ENCODE measurements at places on chromosomes 13 and 19.

- no peak overlapping the region for H3K4me3 ChIP-seq
- DNase-seq: no peak
- H3K27ac ChIP-seq: no peak overlapping the region
- H3K27me3 ChIP-seq: no peaks in the 10 kb centered on the region
- H3K36me3 ChIP-seq: no peaks in the 10 kb centered on the region
- H3K4me1 ChIP-seq: no peaks in the 10 kb centered on the region
Measured at GRCh38 chr13:38849315-38849714, 141.3 kb downstream of the STOML3 start.

DNA sequence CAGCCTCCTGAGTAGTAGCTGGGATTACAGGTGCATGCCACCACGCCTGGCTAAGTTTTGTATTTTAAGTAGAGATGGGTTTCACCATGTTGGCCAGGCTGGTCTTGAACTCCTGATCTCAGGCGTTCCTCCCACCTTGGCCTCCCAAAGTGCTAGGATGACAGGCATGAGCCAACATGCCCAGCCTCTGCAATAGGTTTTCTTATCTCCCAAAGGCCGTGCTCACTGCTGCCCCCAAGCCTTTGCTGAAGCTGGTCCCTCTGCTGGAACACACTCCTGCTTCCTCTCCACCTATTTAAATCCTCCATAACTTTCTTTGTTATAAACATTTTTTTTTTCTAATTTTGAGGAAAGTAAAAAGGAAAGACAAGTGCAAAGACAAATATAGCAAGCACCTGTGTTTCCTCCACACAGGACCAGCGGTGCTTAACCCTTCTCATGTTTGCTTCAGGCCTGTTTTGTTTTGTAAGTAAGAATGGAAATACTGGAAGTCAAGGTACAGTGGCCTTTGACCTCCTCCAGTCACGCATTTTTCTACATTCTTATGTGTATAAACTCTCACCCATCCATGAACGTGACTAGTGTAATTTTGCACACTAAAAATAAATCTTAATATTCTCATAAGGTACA lies 14.5 kb upstream of the TNFAIP8L1 start:
- H3K27me3 ChIP-seq: no peaks in the 10 kb centered on the region
- H3K4me1 ChIP-seq: no peaks in the 10 kb centered on the region
- H3K36me3 ChIP-seq: no peaks in the 10 kb centered on the region
- DNase-seq: no peak

DNA sequence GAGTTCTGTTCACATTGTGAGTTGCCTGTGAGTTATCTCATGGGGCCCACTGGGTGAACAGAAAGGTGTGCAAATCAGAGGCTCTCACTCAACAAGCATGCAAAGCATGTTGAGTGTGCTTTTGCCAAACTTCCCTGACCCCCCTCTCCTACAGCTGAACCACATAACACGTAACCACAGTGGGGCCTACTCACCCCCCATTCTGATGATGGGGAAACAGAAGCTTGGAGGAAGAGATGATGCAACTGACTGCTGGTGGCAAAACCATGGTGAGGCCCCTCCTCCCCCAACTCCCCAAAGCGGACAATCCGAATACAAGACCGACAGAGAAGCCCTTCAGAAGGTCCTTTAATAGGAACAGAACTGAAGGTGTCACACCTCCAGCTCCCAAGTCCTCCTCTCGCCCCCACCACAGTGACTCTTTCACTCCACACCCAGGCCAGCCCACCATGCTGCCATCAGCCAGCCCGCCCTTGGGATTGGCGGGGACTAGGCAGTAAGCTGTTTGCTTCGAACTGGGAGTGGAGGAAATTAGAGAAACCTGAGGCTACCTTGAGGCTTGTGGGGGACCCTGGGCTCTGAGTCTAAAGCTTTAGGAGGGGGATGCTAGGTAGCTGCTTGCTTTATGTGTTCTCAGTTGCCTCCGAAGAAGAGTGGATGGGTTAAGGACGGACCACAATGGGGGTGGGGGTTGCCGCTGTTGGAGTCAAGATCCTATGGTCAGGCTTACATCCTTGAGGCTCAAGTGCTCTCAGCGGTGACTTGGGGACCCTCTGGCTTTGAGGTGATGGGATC lies 3.8 kb downstream of the ZNF784 start:
- H3K27me3 ChIP-seq: no peaks in the 10 kb centered on the region
- H3K27ac ChIP-seq: no peak overlapping the region
- H3K4me1 ChIP-seq: peaks cover 4% of the 10 kb centered on the region
- no peak for DNase-seq

DNA sequence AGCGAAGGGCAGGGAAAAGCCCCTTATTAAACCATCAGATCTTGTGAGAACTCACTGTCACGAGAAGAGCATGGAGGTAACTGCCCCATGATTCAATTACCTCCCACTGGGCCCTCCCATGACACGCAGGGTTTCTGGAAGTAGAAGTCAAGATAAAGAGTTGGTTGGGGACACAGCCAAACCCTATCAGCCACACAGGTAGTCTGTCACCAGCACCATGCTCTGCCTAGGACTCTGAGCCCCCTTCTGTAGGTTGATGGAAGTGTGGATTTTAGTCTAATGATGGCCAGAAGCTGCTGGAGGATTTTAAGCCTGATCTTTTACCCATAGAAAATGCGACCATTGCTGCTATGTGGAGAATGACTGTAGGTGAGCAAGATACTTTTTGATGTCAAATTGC lies 60.8 kb downstream of the ARHGEF7 start:
- H3K27ac ChIP-seq: no peak overlapping the region
- DNase-seq: no peak
- H3K4me1 ChIP-seq: peaks cover 8% of the 10 kb centered on the region
- H3K4me3 ChIP-seq: no peak overlapping the region
- H3K36me3 ChIP-seq: peaks cover 13% of the 10 kb centered on the region
- H3K27me3 ChIP-seq: no peaks in the 10 kb centered on the region
